T-helper 1 cell (primary cell): ENCODE measurements at places on chromosomes 5 and 9.

- no peak for DNase-seq
Observed at GRCh38 chr5:32044434-32044833, 129.7 kb downstream of the GOLPH3 start.

- DNase-seq: no peak
Observed at GRCh38 chr9:93459432-93459847, 6.1 kb upstream of the FAM120AOS start.

- DNase-seq: no peak
Observed at GRCh38 chr5:156174225-156174624, 152.7 kb upstream of the SGCD start.

DNA sequence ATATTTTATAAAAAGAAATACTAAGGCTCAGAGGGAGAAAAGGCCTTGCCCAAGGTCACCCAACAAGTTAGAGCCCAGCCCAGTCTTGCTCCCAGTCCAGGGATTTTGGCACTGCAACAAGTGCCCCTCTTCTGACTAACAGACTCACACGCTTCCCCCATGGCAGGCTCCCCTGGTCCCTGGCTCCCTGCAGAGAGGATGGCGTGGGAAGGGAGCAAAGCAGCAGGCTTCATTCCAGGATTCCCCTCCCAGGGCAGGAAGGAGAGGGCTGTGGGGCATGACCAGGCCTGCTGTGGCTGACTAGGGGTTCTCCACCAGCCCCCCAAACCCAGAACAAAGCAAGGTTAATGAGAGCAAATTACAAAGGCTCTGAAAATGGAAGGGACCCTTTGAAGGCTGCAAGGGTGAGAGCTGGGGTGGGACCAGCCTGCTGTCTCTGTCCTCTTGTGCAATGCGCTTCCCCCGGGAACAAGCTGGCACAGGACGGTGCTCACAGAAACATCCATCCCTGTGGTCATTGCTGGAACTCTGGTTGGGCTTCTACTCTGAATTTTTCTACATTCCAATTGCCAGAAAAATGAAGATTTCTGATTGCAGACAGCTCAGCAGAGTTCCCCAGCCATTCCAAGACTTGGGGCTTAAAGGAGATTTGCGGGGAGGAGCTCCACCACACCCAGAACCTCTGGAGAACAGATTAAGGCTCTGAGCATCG lies 37.1 kb upstream of the FAT2 start:
- no peak for DNase-seq

GRCh38 chr5:94420885-94421284 lies 197.5 kb downstream of the KIAA0825 start:
- no peak for DNase-seq

- no peak for DNase-seq
Observed at GRCh38 chr5:31921852-31922305, 252.2 kb downstream of the GOLPH3 start.

- no peak for DNase-seq
Observed at GRCh38 chr5:9188131-9188530, 357.7 kb downstream of the SEMA5A start.

DNA sequence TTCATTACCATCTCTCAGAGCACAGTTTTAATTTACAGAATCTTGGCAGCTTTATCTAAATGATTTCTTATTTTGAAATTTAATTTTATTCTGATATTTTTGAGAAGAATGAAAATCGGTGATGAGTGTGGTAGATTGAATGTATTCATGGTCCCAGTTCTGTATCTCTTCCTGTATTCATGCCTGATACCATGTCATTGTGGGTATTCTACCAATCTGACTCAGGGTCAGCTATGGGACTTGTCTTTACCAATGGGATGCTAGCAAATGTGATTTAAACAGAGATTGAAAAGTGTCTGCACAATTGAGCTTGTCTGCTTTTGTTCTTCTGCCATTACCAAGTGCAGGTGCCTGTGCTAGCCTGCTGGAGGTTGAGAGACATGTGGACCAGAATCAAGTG lies 17.8 kb upstream of the ZNF618 start:
- no peak for DNase-seq
